ENCODE measurements at places on chromosomes 16 and 17.

DNA sequence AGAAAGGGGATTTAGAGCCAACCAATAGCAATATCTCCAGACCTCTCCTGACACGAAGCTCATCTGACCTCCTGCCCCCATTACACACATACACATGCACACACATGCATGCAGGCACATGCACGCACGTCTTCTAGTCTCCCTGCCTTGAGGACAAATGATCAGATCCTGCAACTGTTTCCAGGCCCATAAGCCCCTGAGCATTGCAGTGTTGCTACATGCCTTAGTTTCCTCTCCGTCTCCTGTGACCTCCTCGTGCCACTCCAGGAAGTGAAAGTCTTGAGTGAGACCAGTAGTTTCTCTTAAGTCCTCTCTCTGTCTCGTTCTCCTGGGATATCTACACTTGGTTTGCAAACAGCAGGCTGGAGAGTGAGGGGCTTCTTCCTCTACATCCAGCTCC, 8.2 kb downstream of the CIITA start:
- peak; percentile 50 for DNase-seq

DNA sequence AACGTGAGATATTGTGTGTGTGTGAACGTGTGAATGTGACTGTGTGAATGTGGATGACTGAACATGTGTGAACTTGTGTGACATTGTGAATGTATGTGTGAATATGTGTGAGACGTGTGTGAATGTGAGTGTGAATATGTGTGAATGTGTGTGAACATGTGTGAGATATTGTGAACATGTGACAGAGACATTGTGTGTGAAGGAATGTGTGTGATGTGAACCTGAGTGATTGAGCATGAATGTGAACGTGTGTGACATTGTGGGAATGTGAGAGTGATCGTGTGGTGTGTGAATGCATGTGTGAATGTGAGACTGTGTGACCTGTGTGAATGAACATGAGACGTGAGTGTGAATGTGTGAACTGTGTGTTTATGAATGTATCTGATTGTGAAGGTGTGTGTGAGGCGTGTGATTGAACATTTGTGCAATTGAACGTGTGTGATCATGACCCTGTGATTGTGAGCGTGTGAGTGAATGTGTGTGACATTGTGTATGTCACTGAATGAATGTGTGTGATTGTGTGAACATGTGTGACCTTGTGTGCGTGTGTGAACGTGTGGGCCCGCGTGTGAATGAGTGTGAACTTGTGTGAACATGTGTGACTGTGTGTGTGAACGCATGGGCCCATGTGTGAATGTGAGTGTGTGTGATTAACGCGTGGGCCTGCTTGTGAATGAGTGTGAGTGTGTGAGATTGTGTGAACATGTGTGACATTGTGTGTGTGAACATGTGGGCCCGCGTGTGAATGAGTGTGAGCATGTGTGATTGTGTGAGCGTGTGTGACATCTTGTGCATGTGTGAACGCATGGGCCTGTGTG, 23.2 kb upstream of the GSE1 start:
- no peak for DNase-seq

DNA sequence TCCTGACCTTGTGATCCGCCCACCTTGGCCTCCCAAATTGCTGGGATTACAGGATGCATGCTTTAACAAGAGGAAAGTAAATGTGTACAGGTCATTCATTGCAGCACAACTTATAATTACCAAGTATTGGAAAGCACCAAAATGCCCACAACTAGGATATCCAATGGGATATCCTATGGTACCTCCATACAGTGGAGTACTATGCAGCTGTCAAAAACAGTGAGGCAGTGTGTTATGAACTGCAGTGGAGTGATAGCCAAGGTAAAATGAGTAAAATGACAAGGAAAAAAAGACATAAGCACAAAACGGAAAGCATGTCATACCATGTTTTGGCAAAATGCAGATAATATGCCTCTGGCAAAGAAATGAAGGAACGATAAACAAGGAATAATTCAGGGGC, 87.6 kb downstream of the FOXL1 start:
- DNase-seq: no peak

DNA sequence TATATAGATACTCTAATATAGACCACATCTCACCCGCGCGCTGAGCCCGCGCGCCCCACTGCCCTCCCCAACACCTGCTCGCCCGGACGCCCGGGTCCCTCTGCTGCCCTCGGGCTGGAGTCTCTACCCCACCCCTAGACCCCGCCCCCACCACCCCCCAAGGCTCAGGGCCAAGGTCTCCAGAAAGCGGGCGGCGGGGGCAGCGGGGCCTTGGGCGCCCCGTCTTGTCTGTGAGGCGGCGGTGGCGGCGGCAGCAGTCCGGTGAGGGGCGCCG, 2.6 kb downstream of the HES7 start:
- DNase-seq: no peak

GRCh38 chr16:28313587-28313986, 21.3 kb downstream of the SBK1 start:
- no peak for DNase-seq

- DNase-seq: no peak
Measured at GRCh38 chr16:10121897-10122425, 60.3 kb downstream of the GRIN2A start.

GRCh38 chr17:14748036-14748710, 447.3 kb downstream of the HS3ST3B1 start:
- no peak for DNase-seq

GRCh38 chr17:15432807-15433611, 34.4 kb downstream of the CDRT4 start:
- DNase-seq: no peak

- DNase-seq: no peak
Measured at GRCh38 chr17:79231766-79232287, 157.2 kb downstream of the ENGASE start.

DNA sequence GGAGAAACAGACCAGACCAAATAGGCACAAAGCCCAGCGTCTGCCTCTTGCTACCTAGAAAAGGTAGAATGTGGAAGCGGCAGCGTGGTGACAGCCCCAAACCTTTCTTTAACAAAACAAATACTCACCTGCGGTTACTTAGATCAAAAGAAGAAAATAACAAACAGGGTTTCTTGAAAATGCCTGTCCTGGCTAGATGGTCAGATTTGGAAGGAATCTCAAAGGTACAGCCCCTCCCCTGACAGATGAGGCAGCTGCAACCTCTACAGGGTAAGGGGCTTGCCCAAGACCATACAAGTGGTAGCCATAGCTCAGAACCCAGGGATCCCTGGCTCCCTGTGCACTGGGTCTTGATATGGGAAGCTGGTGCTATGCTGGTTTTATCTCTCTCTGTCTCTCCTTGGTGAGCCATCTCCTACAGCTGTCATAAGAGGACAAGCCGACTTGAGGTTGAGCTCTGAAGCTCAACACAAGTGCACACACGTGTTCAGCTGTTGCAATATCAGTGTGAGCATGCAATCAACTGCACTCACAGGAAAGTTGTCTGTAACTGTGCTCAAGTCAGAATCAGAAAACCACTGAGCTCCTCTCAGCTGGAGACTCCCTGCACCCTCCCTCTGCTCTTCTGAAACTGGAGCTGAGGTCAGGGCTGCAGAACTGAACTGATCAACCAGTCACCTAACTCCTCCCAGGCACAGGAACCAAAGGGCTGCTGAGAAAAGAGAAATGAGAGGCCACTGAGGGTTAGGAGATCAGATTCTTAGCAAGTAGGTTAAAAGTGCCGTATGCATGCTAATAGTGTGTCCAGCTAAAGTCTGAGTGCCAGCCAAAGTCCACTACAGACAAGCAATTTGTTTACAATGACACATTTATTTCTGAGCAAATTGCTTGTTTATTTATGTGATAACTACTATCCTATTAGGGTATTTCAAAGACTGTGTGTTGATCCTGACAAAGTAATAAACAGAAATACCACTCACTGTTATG, 6.1 kb upstream of the RNF157 start:
- peak; percentile 53 for DNase-seq

- peak; percentile 53 for DNase-seq
Measured at GRCh38 chr17:2398655-2399571, 1.9 kb downstream of the MNT start.

GRCh38 chr16:88665570-88665969, 2.7 kb upstream of the MVD start:
- no peak for DNase-seq

- no peak for DNase-seq
Measured at GRCh38 chr16:55527885-55528284, 19.0 kb downstream of the LPCAT2 start.

- no peak for DNase-seq
Measured at GRCh38 chr17:28402224-28402630, 3.8 kb downstream of the SLC46A1 start.

- DNase-seq: no peak
Measured at GRCh38 chr17:45101883-45102811, 30.2 kb downstream of the PLCD3 start.

DNA sequence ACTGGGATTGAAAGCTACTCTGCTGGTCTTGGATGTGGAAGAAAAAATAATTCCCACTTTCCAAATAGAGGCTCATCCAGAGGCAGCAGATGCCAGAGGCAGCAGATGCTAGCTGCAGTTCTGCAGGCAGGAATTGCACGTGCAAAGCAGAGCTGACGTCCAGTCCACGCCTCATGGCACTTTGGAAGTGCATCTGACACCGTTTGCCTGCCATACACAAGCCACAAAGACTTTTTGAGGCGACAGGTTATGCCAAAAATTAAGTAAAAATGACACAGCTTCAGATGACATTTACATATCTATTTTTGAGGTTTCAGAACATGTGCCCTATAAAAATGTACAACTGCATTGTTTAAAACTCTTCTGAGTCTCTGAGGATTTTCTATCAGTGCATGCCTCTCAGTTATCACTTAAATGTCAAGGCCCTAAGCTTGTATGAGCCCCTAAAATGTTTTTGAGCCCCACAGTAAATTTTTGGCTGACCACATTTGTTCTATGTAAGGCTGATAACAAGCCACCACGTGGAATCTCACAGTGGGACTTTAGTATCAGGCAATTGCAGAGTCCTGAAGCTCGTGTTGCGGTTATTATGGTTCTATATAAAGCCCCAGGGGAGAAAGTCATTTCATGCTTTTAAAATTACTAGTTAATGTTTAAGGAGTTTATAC, 239.2 kb downstream of the PRKCA start:
- no peak for DNase-seq

- DNase-seq: no peak
Measured at GRCh38 chr17:65857718-65858117, 296.3 kb upstream of the AXIN2 start.

DNA sequence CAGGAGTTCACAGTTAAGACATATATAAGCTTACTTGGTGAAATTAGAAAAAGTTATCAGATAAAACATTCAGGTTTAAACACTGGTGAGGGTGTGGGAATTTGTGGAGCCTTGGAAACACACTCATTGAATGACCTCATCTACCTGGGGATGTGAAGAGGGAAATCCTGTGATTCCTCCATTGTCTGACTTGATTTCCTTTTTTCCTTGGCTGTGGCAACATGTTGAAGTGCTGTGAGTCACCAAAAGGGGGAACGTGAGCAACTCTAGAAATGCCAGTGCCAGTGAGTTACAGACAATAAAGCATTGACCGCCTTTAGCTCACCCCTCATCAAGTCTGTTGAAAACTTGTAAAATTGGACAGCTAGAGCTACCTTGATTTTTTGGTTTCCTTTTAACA, 1.8 kb downstream of the HMOX2 start:
- DNase-seq: no peak

DNA sequence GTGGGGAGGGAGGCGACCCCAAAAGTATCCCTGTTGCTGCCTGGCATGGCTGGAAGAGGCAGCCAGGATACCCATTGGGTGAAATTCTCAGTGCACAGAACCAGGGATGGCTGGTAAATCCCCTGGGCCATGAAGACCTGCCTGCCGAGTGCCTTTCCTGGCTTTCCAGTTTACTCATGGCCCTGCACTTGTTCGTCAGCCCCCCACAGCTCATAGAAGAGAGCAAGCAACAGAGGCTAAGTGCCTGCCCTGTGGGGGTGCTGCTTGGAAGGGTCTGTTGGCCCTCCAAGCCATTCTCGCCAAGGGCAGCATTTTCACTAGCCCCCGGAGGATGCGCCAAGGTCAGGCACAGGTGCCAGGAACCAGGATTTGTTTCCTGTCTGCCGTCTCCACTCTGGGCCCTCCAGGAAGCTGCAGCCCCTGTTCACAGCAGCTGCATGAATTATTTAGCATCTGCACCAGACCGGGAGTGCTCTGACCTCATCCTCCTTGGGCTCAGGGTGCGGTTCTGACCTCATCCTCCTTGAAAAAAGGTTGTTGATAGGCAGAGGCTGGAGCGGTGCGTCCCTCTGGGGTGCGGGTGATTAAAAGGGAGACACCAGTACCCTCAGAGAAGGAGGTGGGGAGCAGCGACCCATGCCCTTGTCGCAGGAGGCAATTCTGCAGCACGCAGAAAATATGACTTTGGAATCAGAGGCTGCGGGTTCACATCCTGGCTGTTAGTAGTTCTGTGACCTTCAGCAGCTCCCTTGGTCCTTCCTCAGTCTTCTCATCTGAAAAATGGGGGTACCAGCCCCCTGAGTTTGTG, 14.2 kb upstream of the CD300A start:
- DNase-seq: no peak

- DNase-seq: peak; percentile 77
Measured at GRCh38 chr16:10181196-10182162, 749 bp downstream of the GRIN2A start.

DNA sequence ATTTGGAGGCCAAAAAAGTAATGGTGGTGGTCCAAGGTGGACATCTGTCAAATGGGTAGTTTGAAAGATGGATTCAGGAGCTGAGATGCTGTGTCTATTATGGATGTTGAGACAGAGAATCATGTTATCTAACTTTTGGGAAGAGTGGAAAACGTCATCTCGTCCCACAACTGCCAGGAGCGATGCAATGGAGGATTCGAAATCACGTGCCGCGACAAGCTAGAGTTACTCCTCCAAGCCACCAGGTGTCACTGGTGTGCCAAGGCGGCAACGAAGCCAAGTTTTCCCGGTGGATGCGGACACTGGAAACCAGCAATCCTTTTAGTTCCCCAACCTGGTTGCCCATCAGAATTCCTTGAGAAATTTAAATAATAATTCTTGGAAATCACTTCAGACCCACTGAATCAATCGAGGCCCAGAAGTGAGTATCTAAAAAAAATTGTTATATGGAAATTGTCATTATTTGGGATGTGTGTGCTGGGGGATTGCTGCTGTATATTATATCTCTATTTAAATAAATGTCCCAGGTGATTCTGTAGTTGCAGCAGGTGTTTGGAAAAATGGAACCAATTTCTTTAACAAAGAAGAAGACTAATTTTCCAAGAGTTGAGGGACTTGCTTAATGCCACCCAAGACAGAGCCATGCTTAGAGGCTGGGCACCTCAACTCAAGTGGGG, 206.1 kb downstream of the HAPSTR1 start:
- no peak for DNase-seq
